ENCODE measurements at places on chromosomes 4 and X.

- no peak for DNase-seq
Observed at GRCh38 chrX:101079736-101080270, 1.1 kb downstream of the TMEM35A start.

DNA sequence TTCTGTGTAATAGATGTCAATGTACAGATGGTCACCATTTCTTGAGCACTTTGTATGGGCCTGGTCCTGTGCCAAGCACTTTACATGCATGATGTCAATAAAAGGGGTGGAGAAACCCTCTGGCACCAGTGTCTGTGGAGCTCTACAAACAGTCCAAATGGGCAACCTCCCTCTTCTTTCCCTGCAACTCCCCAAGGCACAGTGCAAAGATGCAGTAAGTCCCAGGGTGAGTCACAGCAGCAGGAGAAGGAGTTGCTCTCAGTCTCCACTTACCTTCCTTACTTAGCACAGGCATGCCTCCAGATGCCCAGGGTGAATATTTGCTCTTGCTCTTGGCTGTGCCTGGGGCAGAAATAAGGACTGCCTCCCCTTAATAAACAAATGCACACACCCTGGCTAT is 4.3 kb downstream of the OCIAD2 start:
- DNase-seq: no peak

DNA sequence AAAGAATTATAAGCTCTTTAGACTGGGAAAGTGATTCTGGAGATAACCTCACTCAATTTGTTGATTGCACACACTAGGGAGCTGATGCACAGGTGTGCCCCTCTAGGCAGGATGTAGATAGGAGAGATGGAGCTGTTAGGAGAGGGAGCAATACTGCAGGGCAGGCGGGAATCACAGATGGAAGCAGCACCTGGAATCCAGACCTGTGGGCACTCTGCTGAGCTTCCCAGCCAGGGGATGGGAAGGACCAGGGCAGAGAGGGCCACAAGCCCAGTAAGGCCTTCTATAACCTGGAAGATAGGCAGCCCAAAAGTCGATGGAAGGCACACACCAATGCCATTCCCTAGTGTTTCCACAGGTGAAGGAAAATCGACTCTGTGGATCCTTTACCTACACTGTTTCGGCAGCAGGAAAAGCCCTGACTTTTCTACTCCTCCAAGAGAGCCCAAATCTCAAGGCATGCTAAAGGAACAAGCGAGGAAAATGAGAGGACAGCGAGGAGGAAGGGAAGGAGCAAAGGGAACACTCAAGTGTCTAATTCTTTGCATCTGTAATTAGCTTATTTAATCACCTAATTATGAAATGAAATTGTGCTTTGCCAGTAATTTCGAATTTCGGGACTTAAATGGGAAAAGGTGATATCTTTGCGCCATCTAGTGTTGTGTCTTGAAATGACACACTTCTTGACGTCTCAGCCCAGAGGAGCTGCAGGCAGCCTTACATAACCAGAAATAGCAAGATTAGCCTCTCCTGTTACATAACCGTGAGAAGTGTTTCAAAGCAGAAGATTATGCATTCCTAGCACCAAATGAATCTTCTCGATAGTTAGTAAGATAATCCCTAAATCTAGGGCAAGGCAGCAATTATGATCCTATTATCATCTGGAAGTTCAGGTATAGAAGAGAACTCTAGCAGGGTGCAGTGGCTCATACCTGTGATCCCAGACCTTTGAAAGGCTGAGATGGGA is 31.0 kb upstream of the TLR3 start:
- DNase-seq: peak; percentile 89

- no peak for DNase-seq
Observed at GRCh38 chr4:125389713-125390112, 75.0 kb downstream of the FAT4 start.

GRCh38 chrX:50152456-50152855 is 48.4 kb downstream of the AKAP4 start:
- no peak for DNase-seq

GRCh38 chr4:77154761-77155499 is 2.1 kb upstream of the CCNG2 start:
- no peak for DNase-seq

DNA sequence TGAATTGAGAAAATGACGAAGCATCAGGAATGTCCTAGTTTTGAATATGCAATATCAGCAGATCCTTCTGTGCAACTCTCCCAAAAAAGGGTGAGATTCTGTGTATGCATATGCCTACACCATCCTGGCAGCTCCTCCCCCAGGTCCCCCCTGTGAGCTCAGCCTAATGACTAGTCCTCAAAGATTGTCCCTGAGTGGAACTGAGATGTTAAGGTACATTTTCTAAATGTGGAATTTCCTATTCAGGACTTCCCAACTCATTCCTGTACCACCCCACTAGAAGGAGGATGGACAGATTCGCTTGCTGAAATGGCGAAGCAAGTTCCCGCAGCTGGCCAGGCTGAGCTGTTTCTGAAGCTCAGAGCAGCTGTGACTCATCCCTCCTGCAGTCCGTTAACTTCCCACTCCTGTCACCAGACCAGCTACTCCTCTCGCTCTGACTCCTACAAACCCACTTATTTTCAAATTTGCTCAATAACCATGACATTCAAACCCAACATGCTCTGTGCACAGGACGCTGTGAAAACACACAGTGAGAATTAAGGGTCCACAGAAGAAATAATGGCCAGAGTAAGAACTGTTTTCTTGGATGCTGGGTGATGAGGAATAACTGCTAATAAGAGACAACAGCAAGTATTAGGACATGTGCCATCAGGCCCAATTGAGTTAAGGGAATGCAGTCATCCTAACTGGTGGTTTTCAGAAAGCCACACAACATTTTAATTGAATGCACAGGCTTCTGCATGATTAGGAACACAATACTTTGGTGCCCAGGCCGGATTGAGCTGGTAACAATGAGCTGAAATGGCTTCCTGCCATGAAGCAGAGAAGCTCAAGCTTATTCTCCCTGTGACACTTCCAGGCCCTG is 40.0 kb upstream of the IRF2 start:
- DNase-seq: peak; percentile 73

DNA sequence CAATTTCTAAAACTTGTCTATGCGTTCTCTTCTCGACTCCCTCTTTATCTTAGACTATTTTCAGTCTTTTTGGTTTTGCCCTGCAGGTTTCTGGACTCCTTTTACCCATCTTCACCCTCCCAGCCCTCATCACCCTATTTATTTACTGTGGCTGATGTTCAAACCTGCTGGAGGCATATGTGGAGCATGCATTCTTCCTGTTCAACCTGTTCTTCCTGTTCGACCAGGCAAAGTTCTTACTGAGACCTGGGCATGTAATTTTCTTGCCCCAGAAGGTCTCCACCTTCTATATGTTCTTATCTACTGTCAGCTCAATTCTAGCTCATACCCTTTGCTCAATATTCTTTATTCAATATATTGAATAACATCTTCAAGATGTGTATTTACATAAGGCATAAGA is 69.4 kb upstream of the AGA start:
- no peak for DNase-seq

DNA sequence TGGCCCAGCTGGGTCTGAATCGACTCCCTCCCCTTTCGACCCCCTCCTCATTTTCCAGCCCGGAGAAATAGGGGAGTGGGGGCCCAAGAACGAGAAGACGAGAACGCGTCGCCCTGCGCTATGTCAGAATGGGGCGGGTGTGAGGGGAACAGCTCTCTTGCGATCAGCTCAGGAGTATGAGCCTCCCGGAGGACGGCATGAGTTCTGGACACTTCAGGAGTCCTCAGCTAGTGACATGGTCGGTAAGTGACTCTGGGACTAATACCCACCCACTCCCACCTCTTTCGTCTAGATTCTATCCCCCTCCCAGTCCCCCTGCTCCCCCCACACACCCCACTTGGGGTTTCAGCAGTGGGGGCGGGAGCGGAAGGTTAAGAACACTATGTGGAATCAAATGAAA is 944 bp downstream of the KLF8 start:
- no peak for DNase-seq

DNA sequence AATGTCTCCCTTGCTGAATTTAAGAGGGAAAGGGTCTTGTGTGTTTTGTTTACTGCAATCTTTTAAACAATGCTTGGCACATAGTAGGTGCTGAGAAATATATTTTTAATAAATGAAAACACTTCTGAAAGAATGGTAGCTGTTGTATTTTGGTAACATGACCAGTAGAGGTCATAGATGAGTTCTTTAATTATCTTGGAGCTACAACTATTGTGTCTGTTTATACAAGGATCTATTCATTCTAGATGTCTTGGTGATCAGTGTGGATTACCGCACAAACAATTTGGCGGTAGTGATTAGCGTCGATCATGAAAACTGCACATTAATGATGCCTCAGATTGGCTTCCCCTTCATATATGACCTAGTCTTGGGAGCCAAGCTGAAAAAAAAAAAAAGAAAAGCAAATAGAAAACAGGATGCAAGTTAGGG is 21.4 kb upstream of the SCRG1 start:
- peak; percentile 69 for DNase-seq

DNA sequence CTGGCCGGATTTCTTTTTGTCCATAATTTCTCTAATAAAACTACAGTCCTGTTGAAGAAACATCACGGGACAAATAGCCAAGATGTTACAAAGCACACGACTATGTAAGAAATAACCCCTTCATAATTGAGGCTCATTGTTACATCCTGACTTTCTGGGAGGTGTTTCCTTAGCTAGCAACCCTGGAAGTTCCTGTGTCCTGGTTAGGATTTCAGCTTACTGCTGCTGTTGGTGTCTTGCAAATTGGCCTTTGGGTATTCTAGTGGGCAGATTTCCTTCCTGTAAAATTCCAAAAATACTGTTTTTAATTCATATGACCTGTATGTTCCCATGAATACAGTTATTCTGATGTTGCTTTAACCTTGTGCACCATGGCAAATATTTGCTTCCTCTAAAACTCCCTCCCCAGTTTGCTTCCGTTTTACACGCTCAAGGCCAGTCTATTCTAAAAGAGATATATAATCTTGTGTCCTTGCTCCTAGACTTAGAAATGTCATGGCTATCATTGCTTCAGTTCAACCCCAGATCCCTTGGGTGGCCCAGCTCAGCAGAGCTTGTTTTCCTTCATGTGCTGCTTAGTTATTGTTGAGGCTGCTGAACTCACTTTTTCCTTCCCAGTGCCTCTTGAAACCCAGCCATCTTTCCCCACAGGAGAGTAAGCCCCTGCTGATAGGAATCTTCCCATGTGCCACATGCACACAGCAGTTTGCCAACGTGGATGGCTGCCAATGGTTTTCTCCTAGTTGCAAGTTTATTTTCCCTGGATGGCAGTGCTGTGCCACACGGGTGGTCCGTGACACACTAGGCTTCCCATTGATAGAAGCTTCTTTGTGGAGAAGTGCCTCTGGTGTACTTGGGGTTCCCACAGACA is 75.8 kb downstream of the TSPAN7 start:
- no peak for DNase-seq

GRCh38 chrX:71998836-71999509 is 88.3 kb downstream of the NHSL2 start:
- DNase-seq: peak; percentile 70

GRCh38 chrX:144648788-144649187 is 598.5 kb upstream of the SPANXN1 start:
- no peak for DNase-seq

DNA sequence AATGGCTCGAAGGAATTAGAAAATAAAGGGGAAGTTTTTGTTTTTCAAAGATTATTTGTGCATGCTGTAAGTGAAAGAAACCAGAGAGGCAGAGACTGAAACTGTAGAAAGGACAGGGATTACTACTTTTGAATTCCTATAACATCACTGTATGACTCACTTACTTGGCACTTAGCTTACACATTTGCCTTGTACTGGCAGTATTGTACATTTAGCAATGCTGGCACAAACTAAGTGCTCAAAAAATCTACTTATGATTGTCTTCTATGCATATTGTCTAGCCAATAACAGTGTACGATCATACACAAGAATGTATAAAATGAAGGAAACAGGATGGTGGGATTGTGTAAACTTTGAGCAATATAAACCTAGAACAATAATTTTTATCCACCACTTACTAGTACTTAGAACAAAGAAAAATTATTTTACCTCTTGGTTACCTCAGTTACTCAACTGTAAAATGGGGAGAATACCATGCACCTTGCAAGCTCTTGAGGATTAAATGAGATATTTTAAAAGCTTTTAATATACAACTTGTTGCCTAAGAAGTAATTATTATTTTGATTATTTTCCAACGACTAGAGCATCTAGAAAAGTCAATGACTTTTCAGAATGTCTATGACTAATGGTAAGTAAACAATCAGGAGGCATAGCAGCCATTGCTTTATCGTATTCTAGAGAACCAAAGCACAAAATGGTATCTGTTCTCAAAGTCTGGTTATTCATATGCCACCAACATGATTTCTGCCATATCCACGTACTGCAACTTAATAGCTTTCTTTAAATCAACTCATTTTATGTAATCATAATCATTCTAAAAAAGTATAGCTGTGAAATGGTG is 4.7 kb downstream of the FAM120C start:
- DNase-seq: peak; percentile 2

- no peak for DNase-seq
Observed at GRCh38 chrX:16552546-16552945, 97.4 kb upstream of the S100G start.

- DNase-seq: no peak
Observed at GRCh38 chr4:158580064-158580463, 58.4 kb downstream of the RXFP1 start.

DNA sequence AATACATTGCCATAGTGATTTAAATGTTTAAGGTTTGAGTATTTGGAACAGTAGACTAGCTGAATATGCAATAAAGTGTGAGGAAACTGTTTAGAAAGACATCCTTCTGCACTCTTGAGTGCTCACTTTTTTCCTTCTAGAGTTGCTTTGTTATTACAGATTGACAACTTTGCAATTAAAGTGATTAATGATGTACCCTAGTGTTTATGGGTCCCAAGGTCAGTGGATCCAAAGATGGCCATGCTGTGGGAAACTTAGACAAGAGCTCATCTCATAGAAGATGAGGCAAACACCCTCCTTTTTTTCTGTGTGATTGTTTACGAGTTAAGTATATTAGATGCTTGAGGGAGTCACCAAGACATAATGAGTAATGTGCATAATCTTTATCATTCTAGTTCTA is 118.8 kb downstream of the PDLIM5 start:
- DNase-seq: no peak

GRCh38 chrX:103999234-103999633 is 14.3 kb downstream of the H2BW1 start:
- DNase-seq: no peak

- DNase-seq: no peak
Observed at GRCh38 chr4:81891005-81891996, 419.6 kb upstream of the RASGEF1B start.

DNA sequence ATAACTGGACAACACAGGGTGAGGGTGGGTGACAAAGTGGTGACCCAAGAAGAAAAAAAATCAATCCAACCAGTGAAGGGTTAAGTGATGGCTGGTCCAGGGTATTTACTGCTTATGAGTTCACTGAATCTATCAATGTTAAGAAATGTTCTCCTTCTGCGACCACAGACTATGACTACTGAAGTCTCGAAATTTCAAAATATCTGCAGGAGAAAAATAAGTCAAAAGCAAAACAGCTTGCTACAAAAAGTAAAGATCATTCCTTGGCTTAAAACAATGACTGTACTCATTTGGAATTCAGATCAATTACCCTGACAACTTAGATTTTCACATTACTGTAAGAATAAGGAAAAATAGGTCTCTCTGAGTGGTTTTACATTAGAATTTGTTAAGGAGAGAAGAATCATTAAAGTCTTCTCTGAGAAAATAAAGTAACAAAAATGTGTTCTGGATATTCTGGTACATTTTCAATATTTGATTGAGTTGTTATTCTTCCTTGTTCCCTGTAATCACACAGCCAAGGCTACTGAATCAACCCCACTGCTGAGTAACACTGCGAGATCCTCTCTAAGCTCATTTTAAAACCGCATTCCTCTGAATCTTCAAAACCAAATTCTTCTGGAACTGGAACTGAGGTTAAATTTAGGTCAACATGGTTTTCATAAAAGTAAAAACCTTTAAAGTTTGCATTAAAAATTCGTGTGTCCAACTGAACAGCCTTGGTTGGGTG is 22.7 kb downstream of the SMPX start:
- DNase-seq: no peak

All from OCI-M1 (cell line).